ENCODE measurements at places on chromosomes 1 and 21. TPM values are rescaled to one million over a fixed set of nuclear protein-coding genes. Genes with fewer than 3 reads are reported as not detected.
A peak's percentile ranks its signal among the peaks of the same experiment; 100 is the strongest.

Gene S100A5
- total RNA-seq, result not detected

DNA sequence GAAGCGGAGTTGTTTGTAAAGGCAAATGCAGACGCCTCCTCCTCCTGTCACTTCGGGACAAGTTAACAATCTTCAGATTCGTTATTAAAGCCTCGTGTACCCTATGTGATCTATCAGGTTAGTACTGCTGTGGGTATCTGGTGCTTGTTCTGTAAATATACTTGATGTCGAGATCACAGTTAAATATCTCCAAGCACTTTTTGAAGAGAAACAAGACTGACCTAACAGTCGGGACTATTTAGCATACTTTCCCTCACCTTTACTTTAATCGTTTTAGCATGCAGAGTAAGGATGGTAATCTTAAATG lies 710 bp downstream of the KLHL20 start:
- no peak for DNase-seq

- DNase-seq, result no peak
Measured at GRCh38 chr1:76073481-76073880, 1.1 kb upstream of the ST6GALNAC3 start.

DNA sequence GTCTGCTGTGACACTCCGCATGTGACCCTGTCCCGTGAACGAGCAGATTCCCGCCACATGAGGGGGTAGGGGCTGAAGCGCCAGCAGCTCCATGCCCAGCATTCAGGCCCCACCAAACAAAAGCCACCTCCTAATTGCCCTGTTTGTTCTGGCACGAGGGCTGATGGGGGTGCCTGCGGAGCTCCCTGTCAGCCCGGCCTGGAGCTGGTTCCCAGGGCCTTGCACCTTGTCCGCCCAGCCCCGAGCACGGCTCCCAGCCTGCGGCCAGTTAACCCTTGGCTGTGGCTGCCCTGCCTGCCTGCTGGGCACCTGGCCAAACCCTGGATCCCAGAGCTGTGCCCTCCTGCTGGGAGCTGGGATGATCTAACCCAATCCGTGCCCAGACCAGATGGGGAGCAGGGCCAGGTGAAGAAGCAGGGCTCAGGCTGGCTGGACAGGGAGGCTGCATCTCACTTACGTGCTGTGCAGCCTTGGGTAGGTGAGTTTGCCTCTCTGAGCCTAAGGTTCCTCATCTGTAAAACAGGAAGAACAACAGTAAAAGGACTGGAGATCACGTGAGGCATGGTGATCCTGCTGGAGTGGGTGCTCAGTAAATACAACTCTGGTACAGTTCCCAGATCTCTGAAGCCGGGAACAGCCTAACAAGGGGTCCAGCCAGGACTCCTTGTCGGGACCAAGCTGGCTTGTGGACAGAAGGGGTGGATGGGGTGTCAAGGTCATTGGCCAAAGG lies 110.9 kb upstream of the IFFO2 start:
- peak; percentile 91 for DNase-seq

- DNase-seq, result no peak
Measured at GRCh38 chr1:145782272-145783099, 41.4 kb downstream of the RNF115 start.

Gene SPRR2G
- not detected for total RNA-seq

Gene SMYD3
- total RNA-seq, result 6.5 TPM

- no peak for DNase-seq
Measured at GRCh38 chr1:180301135-180301742, 71.2 kb downstream of the LHX4 start.

- DNase-seq, result no peak
Measured at GRCh38 chr1:229024528-229025130, 246.3 kb upstream of the RAB4A start.

Data from right lobe of liver (tissue), 6 donors.